ENCODE measurements at places on chromosomes 16 and 17.

- no peak for DNase-seq
Observed at GRCh38 chr16:52002026-52002425, 544.9 kb downstream of the TOX3 start.

DNA sequence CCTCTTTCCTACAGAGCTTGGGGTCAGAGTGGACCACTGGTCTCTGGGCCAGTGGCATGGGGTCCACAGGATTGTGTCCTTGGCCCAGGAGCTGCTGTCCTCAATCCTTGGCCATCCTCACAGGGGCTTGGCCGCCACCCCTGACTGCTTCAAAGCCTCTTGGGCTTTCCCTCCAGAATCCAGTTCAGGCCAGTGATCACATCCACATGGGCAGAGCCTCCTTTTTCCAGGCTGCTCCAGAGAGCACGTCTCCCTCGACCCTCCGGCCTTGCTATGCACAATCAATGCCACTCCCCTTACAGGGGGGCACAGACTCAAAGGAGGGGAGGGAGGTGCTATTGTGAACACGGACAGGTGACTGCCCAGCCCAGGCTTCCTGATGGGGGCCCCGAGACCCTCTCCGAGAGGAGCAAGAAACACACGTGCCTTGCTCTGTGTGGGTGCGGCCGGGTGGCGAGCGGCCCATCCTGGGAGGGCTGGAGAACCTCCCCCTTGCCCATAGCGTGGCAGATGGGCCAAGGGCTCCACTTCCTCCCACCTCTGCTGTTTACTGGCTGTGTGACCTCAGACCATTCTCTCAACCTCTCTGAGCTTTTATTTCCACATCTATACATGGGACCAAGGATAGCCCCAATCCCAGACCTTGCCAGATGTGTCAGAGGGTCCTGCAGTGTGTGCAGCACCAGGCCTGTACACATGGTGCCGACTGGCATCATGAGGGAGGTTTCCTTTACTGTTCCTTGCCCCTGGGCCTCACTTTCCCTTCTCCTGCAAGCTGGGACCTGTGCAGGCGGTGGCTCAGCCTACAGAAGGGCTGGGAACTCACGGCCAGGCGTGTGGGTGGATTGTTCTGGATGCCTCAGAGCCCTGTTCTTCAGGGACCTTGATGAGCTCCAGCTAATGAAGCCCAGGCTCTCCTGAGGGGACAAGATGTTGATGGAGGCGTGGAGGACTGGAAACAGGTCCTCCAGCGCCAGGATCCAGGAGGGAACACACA is 229.0 kb upstream of the GSE1 start:
- DNase-seq, result no peak

DNA sequence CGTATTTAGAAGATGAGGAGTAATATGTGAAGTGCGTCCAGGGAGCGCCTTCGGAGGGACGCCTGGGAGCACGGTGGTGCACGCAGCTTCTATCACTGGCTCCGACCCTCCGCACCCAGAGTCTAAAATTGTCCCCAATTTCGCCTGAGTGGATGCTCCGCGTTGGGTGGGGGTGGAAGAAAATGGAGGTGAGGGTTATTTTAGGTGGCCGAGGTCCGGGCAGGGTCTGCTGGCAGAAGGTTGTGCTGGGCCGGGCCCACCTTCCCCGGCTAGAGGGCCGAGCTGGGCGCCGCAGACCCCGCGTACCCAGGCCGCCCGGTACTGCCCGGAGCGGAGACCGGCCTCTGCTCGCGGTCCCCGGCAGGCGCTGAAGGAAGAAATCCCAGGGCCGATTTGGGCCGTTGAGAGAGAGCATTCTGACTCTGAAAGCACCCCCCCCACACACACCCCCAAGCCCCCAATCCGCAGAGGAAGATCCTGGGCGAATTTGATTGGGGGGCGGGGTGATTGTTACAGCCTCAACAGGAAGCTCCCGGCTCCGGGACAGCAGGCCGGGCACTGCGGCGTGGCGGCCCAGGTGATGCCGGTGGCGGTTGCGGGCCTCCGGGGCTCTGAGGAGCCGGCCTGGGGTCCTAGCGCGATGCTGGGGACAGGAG is 3.0 kb downstream of the BAHCC1 start:
- DNase-seq, result no peak

GRCh38 chr16:88451586-88452481 is 1.2 kb upstream of the ZFPM1 start:
- no peak for DNase-seq

- DNase-seq, result no peak
Observed at GRCh38 chr16:23174622-23175021, 7.9 kb upstream of the SCNN1G start.

DNA sequence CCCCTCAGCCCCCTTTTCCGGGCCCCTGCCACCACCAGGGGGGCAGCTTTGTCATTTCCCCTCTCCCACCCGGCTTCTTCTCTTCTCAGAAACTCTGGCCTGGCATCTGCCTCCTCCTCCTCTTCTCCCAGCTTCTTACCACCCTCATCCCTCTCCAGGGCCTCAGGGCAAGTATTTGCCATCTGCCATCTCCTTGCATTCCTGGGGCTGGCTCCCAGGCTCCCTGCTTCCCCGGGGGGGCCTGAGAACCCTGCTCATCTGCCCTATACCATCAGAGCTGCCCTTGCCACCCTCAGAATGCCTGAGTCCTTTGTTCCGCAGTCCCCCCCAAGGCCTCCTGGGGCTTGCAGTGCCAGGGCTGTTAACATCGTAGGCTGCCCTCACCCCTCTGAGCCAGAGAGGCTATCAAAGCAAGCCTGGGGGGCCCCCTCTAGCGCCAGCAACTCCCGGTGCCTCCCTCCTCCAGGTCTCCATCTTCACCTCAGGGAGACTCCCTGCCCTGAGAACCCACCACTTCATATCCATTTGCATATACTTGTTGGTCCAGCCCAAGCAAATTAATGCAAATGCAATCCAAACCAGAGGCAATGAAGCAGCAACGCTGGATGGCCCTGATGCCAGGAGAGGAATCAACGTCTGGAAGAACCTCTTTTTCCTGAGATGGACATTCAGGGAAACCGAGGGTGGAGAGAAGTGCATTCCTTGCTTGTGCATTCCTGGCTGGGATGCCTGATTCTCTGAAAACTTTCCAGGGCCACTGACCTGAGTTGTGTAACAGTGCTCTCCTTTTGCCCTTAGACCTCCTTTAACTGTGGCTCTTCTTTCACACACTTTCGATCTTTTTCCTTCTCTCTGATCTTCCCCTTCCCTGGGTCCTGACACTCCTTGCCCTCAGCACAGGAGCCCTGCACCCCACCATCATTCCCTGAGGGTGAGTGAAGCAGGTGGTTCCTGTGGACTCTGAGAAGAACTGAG is 20.7 kb upstream of the SP2 start:
- DNase-seq, result no peak

GRCh38 chr17:63809970-63810369 is 17.3 kb upstream of the PSMC5 start:
- DNase-seq, result no peak

GRCh38 chr17:4405038-4405669 is 28.6 kb upstream of the SPNS3 start:
- no peak for DNase-seq

All from T-helper 2 cell treated with Interferon-gamma antibody and Interleukin-4, amounts not matched to agents 5 μg/mL and 100 μg/mL, for 36 hours (primary cell).